ENCODE measurements at places on chromosomes 7 and 10. TPM values are rescaled to one million over a fixed set of nuclear protein-coding genes. Genes with fewer than 3 reads are reported as not detected.

The CREB5 gene
- total RNA-seq = 8.0 TPM

- DNase-seq = no peak
Measured at GRCh38 chr7:147062897-147063296, 946.3 kb downstream of the CNTNAP2 start.

The SH2D4B gene
- total RNA-seq = not detected

- DNase-seq = peak; percentile 25
Measured at GRCh38 chr10:84269773-84270172, 24.9 kb downstream of the RGR start.

The INHBA gene
- 2.2 TPM for total RNA-seq

The SPDYE16 gene
- total RNA-seq = not detected

DNA sequence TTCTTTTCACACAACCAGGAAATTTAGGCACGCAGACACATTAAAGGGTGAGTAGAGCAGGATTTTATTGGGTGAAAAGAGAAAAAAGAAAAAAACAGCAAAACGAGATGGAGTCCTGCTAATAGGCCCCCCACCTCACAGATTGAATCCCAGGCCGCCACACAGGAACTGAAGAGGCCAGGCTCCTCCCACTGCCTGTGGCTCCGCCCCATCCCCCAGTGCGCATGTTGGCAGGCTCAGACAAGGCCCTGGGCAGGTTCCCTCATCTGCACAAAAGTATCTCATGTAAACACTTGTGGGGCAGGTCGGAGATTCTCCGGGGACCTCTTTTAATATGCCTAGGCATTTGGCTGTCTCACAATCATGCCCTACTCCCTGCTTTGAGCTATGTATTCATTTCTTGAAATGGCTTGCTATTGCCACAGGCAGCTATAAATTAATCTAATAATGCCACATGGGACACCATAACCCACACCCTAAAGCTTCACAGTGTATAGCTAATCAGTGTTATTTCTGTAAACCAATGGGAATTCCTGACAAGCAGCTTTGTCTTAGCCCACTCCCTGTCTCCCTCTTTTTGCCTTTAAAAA lies 76.2 kb upstream of the KIF5B start:
- DNase-seq = no peak

- no peak for DNase-seq
Measured at GRCh38 chr10:13496931-13497330, 31.9 kb downstream of the BEND7 start.

DNA sequence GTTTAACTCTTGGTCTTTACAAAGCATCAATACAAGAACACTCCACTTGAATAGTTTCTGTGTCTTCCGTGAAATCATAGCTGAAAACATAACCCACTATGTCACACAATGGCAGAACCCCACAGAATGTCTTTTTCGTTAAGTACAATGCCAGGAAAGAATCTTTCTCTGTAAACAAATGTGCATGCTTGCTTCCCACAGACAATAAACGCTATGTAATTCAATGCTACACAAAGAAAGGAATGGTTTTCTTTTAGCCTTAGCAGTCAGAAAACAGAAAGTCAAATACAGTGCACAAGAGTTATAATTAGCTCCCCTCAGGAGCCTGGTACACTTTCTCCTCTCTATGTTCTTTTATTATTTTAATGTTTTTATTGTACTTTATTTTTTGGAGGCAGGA lies 186.1 kb downstream of the SRPK2 start:
- DNase-seq = peak; percentile 68

The SHTN1 gene
- total RNA-seq = 6.3 TPM

DNA sequence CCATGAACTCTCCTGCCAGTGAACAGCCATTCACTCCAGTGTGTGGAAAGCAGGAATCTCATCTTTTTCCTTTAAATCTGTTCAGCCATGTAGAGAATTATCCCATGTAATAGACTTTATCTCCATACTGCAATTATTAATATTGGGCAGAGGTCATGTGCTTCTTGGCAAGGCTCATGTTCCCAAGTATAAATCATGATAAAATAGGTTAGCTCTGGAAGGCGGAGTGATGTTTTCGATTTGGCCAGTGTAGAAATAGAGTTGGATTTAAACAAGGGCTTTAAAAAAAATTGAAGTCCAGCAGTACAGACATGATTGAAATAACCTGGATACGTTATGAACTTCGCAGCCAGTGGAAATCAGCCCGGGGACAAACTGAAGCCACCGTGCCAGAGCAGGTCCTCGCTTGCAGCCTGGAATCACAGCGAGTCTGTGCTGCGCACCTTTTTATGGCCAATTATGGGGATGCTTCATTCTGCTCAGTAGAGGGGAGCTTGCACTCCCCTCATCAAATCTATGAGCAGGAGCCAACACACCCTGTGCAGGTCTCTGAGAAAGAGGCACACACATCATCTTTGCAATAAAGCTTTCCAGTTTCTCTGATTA lies 654.0 kb upstream of the MKI67 start:
- DNase-seq = no peak

DNA sequence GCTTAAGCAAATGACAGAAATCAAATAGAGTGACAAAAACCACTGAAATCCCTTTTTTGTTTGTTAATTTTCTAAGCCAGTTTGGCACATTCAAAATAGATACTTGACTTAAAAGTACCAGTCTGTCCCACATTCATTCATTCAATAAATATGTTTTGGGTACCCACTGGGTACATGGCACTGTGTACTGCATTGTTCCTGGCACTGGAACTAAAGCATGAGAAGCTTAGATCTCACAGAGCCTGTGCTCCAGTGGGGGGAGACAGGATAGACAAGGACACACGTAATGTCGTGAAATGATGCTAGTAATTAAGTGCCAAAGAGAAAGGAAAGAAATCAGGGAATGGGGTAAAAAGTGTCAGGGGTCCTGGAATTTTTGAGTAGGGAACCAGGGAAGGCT lies 13.0 kb downstream of the MTURN start:
- DNase-seq = no peak

The PILRB gene
- 4.6 TPM for total RNA-seq

The MEST gene
- 0.06 TPM for total RNA-seq

- DNase-seq = peak; percentile 33
Measured at GRCh38 chr7:134845461-134845860, 66.0 kb downstream of the CALD1 start.

The WASHC2A gene
- 13.8 TPM for total RNA-seq

- peak; percentile 22 for DNase-seq
Measured at GRCh38 chr10:96765406-96766240, 45.3 kb upstream of the PIK3AP1 start.

Measured in H4 (cell line).